ENCODE measurements at places on chromosomes 16 and 17.

- DNase-seq: no peak
Measured at GRCh38 chr16:11735787-11736186, 6.9 kb downstream of the TXNDC11 start.

DNA sequence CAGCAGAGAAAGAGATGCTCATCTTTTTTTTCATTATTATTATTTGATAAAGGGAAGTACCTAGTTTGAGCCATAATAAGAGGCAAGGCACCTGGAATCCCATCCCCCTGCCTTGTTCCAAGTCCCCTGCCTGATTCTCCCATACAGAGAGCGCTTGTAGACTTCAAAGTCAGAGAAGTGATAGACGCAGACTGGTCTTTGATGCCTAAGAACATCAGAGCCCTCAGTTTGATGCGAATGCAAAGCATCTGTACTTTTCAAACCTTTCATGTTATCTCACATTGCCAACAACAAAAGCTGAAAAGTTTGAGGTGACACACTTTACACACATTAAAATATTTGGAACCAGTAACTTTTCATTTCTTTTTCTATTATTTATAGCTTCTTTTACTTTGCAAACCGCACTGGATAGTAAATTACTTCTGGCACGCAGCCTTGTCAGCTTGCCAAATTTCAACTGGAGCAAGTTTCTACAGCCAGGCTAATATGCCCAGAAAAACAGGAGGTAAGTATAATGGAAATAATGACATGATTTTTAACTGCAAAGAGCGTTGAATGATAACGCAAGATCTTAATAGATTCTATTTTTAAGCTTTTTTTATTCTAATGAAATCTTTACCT is 5.9 kb upstream of the UTP6 start:
- peak; percentile 78 for DNase-seq

DNA sequence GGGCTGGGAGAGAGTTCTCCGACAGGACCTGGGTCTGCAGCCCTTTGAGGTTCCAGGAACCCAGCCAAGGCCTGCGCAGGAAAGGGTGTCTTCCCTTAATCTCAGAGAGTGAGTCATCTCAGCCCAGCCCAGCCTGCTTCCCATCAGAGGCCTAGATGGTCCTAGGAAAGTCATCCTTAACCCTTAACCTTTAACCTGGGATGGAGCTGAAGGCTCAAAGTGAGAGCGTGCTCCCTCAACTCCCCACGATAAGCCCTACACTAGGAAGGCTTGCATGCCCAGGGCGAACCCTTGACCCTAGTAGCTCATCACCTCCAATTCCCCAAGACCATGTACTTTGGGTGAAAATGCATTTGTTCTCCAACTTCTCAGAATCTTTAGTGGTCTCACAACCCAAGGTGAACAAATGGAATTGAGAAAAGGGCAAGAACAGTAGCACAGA is 4.8 kb upstream of the ATXN7L3 start:
- DNase-seq: no peak

DNA sequence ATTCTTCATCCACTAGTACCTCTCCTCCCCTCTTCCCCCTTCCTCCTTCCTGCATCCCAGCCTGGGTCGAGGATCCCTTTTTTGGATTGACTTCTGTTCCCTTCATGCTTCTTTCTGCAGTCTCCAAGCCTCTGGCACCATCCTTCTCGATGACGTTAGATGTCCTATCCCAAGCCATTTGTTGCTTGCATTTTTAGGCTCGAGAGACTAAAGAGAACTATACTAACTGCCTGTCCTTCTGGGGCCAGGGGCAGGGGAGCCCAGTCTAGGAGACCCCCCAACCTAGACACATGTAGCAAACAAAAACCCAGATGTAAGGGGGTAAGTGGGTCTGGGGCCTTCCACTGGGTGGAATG is 23.9 kb downstream of the UNK start:
- DNase-seq: no peak

- DNase-seq: no peak
Measured at GRCh38 chr16:54477714-54478113, 191.1 kb upstream of the IRX3 start.

- no peak for DNase-seq
Measured at GRCh38 chr17:33076979-33077378, 85.3 kb downstream of the SPACA3 start.

GRCh38 chr16:83046664-83047063 is 419.9 kb downstream of the CDH13 start:
- peak; percentile 17 for DNase-seq

DNA sequence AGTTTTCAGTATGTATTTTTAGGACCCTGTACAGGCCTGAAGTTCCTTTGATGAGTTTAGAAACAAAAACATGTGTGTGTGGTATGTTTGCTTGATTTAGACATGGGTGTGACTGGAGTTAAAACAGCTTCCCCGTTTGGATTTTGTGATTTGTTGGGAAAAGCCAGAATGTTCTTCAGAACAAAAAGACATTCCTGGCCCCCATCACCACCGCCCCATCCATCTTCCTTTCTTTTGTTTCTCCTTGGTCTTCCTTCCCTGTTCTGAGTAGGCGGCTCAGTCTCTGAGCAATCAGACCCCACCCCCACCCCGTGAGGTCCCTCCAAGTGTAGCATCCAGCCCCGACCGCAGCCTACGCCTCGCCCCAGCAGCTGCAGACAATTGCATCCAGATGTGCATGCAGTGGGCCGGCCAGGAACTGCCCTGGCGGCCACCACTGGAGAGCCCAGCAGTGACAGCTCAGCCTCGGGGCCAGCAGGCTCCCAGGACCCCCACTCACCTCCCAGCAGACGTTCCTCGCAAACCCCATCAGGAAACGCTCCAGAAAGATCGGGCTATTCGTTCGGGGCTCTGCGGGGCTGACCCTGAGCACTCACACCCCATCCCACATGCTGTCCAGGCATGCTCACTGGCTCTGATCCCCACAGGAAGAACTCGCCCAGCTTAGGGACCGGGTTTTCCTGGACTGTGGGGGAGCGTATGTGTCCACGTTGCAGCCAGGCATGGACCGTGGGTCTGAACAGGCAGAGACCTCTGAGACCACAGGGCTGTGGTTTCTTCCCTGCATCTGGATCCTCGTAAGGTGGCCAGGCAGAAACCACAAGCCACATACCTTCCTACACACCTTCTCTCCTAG is 99.8 kb upstream of the CDH5 start:
- DNase-seq: no peak

DNA sequence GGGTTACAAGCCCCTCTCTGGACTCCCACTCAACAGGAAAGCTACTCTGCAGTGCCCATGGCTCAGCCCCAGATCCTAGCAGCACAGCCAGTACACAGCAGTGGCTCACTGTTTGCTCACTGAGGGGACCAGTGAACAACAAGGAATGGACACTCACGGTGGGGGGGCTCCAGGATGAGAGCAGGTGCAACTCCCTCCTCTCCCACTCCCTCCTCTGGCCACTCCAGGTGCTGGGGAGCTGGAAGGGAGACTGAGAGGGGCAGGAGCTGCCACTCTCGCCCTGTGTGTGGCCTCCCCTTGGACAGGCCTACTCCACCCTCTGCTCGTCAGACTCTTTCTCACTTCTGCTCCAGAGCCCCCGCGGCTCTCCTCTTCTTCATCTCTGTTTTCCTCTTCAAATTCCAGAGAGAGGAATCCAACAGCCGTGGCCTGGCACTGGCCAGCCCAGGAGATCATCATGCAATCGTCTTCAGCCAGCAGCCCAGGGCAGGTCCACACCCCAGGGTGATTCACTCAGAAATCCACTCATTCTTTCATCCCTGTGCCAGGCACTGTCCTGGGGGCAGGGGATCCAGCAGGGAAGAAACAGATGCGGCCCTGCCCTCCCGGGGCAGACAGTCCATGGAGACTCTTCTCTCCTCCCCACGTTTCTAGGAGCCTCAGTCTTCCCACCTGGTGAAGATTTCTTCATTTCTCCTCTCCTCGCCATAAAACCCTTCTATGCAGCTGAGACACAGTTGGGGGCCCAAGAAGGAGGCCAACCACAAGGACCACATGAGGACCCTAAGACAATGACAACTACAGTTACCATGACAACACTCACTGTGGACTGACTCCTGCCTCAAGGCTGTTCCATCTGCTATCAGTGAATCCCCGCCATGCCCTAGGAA is 30.7 kb downstream of the CFAP20 start:
- DNase-seq: no peak

GRCh38 chr16:53428681-53429080 is 5.6 kb upstream of the RBL2 start:
- DNase-seq: no peak

GRCh38 chr16:5381481-5381880 is 283.9 kb upstream of the EEF2KMT start:
- no peak for DNase-seq

DNA sequence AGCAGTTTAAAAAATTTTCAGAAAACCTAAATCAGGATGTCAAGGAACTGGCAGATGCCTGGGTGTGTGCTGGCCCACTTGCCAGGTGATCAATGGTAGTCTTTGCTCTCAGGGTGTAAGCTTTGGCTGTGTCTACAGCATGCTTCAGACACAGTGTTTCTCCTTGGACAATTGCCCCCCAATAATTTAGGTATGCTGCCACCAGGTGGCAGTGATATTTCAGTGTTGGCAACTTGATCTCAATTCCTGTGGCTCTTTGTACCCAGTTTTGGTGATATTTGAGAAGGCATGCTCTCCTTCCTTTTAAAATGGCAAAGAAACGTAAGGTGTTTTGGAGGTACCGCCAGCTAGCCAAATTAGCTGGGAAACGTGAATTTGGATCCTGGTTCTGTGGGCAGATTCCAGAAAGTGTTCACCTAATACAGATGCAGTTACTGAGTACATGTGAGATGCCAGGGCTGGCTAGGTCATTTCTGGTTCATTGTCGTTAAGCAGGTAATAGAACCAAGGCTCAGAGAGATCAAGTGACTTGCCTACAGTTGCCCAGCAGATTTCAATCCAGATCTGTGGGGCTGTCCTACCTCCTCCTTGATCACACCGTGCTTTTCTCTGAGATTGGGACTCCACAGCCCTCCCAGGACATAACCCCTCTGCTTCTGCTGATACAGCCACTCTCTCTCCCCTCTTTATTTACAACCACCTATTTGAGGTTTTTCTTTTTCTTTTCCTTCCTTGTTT is 155.6 kb upstream of the PLCG2 start:
- DNase-seq: peak; percentile 80

GRCh38 chr16:373848-374615 is 3.7 kb upstream of the MRPL28 start:
- no peak for DNase-seq

GRCh38 chr17:32385971-32386370 is 36.0 kb downstream of the ZNF207 start:
- no peak for DNase-seq

DNA sequence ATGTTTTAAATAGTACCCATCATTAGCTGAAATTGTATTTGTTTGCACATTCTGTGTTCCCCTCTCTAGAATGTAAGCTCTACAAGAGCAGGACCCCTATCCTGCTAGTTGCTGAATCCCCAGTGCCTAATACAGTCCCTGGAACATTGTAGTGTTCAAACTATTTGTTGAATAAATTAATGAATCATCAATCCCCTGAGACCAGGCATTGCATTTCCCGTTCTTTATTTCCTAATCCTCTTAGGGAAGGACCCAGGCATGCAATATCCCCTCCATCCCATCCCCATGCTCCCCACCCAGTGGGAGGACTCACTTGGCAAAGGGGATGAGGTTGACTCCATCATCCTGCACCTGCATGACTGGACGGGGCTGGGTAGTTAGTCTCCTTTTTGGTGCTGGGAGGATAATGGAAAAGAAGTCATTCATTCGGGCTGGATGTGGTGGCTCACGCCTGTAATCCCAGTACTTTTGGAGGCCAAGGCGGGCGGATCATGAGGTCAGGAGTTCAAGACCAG is 3.2 kb downstream of the INCA1 start:
- no peak for DNase-seq

- DNase-seq: no peak
Measured at GRCh38 chr16:88208112-88208511, 174.6 kb upstream of the ZNF469 start.

- DNase-seq: no peak
Measured at GRCh38 chr17:34358631-34359030, 2.4 kb downstream of the CCL13 start.

- DNase-seq: no peak
Measured at GRCh38 chr16:75279305-75279704, 27.9 kb upstream of the BCAR1 start.

DNA sequence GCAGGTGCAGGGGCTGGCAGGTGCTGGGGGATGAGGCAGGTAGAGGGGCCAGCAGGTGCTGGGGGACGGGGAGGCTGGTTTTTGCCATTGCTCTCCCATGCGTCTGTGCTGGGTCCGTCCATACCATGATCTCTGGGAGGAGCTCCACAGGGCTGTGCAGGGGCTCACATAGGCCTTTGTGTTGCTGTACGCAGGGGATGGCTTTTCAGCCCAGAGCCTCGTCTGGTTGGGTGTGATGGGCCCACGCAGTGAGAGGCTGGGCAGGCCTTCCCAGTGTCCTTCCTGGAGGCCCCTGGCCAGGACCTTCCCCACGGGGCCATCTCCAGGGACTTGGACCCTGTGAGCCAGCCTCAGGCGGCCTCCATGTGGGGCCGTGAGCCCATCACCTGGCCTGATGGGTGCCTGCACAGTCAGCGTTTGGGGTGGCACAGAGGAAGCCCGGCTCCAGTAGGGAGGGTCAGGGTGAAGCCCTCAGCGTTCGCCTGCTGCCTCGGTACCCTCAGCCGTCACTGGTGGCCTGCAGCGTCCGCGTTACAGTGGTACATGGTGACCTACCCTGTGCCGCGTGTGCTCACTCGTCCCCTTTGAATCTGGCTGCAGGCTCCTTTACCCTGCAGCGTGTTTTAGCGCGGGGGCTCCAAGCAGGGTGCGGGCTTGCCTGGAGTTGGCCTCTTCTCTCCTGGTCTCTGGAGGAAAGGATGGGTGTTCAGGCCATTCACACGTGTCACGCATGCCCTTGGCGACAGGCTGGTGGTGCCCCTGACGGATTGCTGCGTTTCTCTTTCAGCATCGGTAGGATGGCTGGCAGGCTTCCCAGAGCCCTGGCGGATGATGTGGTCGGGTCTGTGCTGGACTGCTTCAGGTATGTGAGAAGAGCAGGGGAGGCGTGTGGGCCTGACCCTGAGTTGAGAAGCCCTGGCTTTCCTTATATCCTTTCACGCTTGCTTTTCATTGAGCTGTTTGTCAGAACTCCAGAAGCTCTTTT is 30.6 kb downstream of the ZNF750 start:
- DNase-seq: no peak

DNA sequence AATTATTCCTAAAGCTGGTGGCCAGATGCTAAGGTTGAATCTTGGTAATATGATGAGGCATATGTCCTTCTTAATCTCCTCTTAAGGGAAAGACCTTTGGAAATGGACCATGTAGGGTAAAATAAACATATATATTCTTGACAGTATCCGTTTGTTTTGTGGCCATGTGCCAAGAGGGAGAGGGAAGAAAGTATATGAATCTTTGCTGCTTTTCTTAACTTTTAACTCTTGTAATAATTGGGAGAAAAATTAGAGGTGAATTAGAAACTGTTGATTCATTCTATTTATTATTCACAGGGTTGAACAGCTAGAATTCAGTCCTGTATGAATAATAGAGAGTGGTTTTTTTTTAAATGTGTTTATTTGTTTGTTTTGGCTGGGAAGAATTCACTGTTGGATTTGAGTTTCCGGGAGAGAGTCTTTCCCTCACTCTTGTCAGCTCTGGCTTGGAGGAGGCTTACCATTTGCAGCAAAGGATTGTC is 31.6 kb downstream of the AATF start:
- DNase-seq: peak; percentile 65

Measured in endothelial cell of umbilical vein (primary cell).